ENCODE measurements at places on chromosomes 16 and 17. TPM values are rescaled to one million over a fixed set of nuclear protein-coding genes. Genes with fewer than 3 reads are reported as not detected.

TMEM94 gene
- total RNA-seq = 16.1 TPM

DNA sequence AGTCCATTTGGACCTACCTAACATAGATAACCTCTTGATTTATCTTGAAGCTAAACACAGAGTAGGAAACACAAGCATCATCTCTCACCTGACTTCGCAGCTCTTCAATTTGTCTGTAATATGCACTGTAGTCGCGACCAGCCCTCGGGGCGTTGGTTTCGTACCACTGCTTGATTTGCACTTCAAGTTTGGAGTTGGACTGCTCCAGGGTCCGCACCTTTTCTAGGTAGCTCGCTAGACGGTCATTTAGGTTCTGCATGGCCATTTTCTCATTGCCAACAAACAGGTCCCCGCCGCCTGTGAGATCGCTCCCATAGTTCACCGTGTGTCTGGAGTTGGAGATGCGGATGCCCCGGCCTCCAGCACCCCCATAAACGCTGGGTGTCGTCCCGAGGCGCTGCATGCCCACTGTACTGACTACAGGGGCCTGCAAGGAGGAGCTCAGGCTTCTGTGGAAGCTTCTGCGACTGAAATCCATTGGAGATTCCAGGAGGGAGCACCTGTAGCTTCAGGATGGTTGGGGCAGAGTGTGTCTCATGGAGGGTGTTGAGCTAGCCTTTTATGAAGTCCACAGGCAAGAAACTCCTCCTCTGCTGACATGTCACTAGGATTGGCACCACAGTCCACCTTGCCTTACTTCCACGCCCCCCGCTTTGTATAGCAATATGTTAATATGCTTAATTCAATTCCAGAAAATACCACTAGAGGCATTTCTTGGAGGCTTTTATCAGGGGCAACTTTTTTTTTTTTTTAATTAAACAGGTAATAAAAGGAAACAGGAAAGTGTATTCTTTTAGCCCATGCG is at the start of gene KRT20:
Gene KRT20 (minus strand): TSS at position 535 of the 805 bp plus-strand sequence. CDS start 57 bp downstream, at position 478.
- no peak for DNase-seq

DNA sequence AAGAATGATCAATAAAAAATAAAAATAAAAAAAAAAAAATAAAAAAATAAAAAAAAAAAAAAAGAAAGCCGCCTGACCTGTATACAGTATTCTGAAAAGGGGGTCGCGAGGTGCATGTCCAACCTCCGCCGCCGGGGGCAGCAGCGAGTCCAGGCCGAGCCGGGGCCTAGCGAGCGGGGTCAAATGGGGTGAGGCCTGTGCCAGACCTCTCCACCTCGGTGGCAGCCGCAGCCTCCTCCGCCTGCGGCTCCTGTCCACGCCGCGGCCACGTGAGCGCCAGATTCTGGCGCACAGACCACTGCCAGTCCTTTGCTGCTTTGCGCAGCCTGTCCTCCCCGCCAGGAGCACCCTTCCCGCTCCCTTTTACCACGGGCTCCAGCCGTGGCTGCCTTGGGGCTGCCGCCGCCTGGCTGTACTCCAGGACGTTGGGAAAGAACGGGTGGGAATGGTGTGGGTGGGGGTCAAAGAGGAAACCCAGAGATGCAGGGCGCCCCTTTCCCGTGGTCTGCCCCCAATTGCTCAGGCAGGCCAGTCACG is 2.4 kb upstream of the BCKDK start:
- peak; percentile 72 for DNase-seq

KRT14 gene
- total RNA-seq = 20.7 TPM

- DNase-seq = no peak
Measured at GRCh38 chr17:31007695-31008373, 37.0 kb downstream of the RNF135 start.

GRCh38 chr17:65677932-65678331 is 116.5 kb upstream of the AXIN2 start:
- DNase-seq = no peak

DNA sequence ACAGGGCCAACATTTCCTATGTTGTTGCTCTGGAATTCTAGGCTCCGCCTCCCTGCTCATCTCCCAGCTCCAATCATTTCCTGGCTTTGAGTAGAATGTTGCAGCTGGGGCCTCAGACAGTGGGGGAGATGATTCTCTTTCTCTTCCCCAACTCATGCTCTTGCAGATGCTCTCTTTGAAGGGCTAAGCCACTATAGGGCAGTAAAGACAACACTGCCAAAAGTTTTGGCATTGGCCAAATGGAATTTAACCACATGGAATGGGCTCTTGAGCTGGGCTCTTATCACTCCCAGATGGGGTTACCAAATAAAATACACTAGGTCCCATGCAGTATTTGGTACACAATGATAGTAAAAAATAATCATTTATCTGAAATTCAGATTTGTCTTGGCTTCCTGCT is 19.6 kb upstream of the EFCAB13 start:
- no peak for DNase-seq

SPNS2 gene
- 3.4 TPM for total RNA-seq

GRCh38 chr17:29389982-29390850 is at the start of gene TAOK1:
Gene TAOK1, plus strand, starts transcription at chr17:29390363. Its CDS starts 61,186 bp downstream, at chr17:29451549.
- DNase-seq = peak; percentile 98

GRCh38 chr16:89704281-89704680 is 2.8 kb upstream of the SPATA2L start:
- DNase-seq = no peak

DNA sequence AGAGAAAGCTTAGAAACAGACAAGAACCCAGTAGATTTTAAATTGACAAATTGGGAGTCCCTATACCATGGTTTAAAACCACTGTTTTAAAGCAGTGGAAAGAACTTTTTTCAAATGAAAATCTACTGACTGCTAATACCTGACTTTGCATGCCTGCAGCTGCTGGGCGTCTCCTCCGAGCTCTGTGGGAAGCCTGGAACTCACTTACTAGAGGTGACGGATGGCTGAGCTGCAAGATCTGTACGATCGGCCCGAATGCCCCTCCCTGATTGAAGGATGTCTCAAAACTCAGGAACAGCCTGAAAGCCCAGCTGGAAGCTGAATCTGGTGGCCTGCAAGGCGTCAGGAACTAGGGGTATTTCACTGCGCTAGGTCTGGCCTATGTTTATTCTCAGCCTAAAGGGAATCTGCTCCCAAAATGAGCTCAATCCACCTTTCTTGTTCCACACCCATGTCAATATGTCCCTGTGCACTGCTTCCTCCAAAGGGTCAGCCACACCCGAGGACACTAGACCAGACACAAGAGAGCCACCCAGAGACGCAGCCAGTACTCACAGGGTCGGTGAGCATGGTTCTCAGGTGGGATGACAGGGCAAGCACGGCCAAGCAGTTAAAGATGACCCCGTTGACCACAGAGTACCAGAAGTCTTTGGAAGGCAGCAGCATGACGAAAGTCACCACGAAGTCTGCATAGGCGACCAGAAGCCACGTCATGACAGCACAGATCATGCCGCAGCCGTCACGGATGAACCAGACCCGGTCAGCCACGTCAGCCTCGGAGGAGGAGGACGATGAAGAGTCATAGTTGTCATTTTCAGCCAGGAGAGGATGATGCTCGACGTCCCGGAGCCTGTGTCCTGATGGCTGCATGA is 21.4 kb downstream of the ZDHHC7 start:
- no peak for DNase-seq

DNA sequence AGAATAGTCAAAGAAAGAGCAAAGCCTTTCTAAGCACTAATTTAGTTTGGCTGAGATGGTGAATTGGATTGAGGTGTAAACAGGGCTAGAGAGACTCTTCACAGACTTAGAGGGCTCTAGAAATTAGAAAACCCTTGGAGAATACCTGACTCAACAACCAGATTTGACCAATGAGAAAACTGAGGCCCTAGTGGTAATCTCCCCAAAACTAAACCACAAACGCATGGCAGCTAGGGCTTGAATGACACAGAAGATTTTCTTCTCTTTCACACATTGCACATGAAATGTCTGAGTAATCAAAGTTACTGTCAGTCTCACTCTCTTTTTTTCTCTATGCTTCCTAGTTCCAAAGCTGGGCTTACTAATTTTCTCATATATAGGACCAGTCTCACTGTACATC is 314.5 kb upstream of the KCNJ16 start:
- no peak for DNase-seq

AHSP gene
- total RNA-seq = 43.8 TPM

CD300H gene
- total RNA-seq = 0.38 TPM

TP53TG3 gene
- not detected for total RNA-seq

RRAD gene
- 0.85 TPM for total RNA-seq

- no peak for DNase-seq
Measured at GRCh38 chr16:56807011-56807675, 57.9 kb upstream of the SLC12A3 start.

ZFHX3 gene
- total RNA-seq = 0.90 TPM

VASN gene
- total RNA-seq = 1.2 TPM

EPOP gene
- 2.6 TPM for total RNA-seq

DNA sequence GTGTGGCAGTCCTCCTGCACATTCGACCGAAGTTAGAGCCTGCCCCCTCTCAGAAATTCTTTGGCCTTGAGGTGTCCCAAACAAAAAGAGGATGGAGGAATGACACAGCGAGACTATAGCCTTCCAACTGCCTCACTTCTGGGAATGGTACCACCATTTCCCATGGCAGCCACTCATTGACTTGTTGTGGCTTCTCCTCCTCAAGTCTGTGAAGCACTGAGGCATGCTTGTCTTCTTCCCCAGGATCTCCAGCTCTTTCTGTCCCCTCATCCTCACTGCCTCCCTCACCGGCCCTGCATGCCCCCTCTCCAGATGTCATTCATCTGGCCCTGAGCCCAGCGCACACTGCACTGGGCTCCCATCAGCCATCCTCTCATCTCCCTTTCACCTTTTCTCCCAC is 43.7 kb upstream of the DNAH9 start:
- no peak for DNase-seq

DNA sequence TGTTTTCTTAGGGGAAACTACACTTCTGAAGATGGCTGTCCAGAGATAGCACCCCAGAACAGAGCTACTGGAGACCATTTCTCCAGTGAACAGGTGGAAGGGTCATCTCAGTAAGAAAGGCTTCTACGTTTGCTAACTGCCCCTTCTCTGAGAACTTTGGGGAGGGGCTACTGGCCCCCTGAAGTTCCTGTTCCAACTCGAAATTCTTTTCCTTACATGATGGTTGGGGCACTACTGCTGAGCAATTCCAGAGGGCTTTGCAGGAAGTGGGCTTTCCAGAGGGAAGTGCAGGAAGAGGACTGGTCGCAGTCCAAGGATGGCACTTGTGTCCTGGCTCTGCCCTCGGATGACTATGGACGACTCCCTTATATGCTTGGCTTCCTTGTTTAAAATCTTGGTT is 31.2 kb downstream of the TOM1L2 start:
- DNase-seq = no peak

GRCh38 chr16:3295783-3296182 is 9.4 kb downstream of the TIGD7 start:
- no peak for DNase-seq

SLC5A2 gene
- total RNA-seq = 0.14 TPM

SNX20 gene
- 34.2 TPM for total RNA-seq

- no peak for DNase-seq
Measured at GRCh38 chr17:83083368-83084201, 4.2 kb downstream of the METRNL start.

- DNase-seq = no peak
Measured at GRCh38 chr16:28014851-28015250, 48.7 kb downstream of the GSG1L start.

GRCh38 chr16:59719121-59719520 is 985.0 kb upstream of the GOT2 start:
- DNase-seq = no peak

UTS2R gene
- 0.33 TPM for total RNA-seq

SMIM22 gene
- total RNA-seq = 3.9 TPM

TBC1D3C gene
- not detected for total RNA-seq

- no peak for DNase-seq
Measured at GRCh38 chr17:4560837-4561256, 470 bp upstream of the GGT6 start.

GRCh38 chr17:7355053-7355452 is at the start of gene TMEM95:
Gene TMEM95, plus strand, starts transcription at chr17:7355156. Its CDS starts 49 bp downstream, at chr17:7355205.
- no peak for DNase-seq

- no peak for DNase-seq
Measured at GRCh38 chr17:67215991-67216421, 29.0 kb downstream of the HELZ start.

LLGL1 gene
- total RNA-seq = 8.0 TPM

GRCh38 chr17:48528936-48529682 is 1.7 kb downstream of the HOXB1 start:
- no peak for DNase-seq

- no peak for DNase-seq
Measured at GRCh38 chr17:51165680-51166197, 472 bp upstream of the NME2 start.

NPIPB8 gene
- total RNA-seq = 0.14 TPM

DBNDD1 gene
- total RNA-seq = 0.52 TPM

GRCh38 chr16:58393138-58393504 is 850 bp downstream of the GINS3 start:
- no peak for DNase-seq

DNA sequence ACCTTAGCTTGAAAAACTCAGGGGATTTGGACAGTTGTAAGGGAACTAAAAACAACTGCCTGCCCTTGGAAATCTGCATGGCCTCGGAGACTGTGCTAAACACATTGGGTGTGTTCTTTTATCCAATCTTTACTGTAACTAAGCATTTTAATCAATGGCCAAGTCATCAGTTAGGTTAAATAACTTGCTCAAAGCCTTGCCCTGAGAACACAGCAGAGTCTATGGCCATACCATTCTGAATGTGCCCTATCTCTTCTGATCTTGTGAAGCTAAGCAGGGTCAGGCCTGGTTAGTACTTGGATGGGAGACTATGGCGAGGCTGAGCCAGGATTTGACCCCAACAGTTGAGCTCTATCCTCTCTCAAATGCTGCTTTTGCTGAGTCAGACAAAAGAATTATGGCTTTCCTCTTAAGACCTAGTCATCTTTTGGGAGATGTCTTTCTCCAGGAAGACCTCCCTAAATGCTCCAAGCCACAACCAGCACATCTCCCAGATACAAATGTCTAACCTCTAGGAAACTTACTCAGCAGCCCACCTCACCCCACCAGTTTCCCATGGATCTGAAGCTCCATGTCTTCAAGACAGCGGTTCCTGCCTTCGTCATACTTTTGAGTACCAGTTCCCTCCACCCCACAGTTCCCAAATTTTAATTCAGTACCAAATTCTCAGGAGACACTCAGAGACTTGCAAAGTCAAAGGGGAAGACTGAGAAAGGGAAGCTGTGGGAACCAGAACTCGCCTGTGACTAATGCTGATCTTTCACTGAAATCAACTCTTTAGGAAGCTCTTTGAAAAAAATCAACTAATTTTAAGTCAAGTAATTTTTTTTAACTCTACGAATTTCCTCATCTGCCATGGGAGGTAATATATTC is 336.1 kb downstream of the MAF start:
- DNase-seq = no peak

- no peak for DNase-seq
Measured at GRCh38 chr17:79915850-79916430, 76.7 kb upstream of the CBX4 start.

All from thymus (tissue), 14 donors.